ENCODE measurements at places on chromosomes 11 and 22.

GRCh38 chr11:61955422-61956135, 5.4 kb downstream of the BEST1 start:
- no peak for DNase-seq

- no peak for DNase-seq
Measured at GRCh38 chr11:130601141-130601540, 152.7 kb downstream of the ADAMTS15 start.

GRCh38 chr11:25667871-25668270, 664.1 kb upstream of the ANO3 start:
- DNase-seq, result no peak

DNA sequence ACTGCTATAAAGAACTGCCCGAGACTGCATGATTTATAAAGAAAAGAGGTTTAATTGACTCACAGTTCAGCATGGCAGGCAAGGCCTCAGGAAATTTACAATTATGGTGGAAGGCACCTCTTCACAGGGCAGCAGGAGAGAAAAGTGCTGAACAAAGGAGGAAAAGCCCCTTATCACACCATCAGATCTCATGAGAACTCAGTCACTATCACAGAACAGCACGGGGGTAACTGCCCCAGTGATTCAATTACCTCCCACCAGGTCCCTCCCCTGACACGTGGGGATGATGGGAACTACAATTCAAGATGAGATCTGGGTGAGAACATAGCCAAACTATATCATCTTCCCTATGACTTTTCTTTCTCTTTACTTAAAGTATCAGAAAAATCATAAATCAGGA, 104.0 kb upstream of the SYN3 start:
- DNase-seq, result no peak

GRCh38 chr22:38220163-38220562, 18.4 kb downstream of the MAFF start:
- DNase-seq, result no peak

- DNase-seq, result no peak
Measured at GRCh38 chr22:39405346-39406085, 5.9 kb downstream of the TAB1 start.

All from NCI-H446 treated with DMSO at 0.1 percent for 48 hours (cell line).